ENCODE measurements at places on chromosomes 7 and 10.

DNA sequence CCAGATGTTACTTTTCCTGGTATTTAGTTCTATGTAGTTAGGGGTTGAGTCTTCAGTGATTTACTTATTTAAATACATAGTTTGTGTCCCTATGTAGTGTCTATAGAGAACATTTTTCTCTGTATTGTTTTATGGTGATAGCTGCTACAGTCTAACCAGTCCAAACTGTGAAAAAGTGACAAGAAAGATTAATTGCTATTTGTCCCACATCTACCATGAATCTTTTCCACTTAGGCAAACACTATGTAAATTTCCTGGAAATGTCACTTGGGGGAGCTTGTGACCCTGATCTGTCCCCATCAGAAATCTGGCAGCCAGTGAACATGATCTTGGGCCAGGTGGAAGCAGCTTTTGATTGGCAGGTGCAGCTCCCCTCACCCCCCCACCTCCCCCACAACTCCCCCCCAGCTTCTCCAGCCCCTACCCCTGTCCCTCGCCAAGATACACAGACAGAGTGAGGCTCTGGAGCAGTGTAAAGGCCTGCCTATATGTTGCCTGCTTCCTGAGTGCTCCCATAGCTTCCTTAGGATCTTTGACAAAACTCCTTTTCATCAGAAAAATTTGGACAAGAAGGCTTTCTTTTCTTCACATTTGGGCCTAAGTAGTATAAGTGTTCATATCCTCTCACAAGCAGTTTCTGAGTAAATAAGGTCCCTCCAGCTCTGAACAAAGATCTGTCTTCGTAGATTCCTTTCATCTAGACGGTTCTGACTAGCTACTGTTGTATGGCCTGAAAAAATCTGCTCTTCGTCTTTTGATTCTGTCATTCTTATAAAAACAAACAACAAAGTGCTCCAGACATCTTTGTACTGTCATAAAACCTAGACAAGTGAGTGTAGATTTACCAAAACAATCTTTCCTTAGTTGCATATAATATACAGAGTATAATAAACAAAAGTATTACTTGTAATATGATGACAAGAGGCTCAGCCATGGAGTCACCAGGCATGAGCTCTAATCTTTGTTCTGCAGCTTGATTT is 31.5 kb upstream of the SLC13A1 start:
- DNase-seq, result no peak

DNA sequence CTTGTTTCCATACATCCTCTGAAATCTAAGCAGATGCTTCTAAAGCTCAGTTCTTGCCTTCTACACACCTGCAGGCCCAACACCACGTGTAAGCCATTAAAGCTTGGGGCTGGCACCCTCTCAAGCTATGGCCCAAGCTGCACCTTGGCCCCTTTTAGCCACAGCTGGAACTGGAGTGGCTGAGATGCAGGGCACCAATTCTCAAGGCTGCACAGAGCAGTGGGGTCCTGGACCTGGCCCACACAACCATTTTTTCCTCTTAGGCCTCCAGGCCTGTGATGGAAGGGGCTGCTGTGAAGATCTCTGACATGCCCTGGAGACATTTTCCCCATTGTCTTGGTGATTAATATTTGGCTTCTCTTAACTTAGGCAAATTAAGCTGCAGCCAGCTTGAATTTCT is 38.8 kb upstream of the ZMYND11 start:
- DNase-seq, result no peak

DNA sequence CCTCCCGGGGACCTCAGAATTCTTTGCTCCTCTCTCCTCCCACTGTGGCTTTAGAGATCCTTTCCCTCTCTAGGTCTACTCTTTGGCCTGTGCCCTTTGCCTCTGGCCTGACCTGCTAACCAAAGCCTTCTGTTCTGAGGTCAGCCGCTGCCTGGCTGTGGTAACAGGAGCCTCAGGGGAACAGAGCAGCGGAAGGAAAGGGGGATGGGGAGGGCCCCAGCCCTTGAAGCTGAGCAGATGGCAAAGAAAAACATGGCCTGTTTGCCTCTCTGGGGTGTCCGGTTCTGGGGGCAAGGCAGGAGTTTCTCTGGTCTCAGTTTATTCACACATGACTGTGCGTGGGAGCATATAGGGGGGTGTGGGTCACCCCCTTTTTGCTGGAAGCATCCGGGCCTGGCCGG is 28.2 kb downstream of the COL26A1 start:
- DNase-seq, result peak; percentile 53

DNA sequence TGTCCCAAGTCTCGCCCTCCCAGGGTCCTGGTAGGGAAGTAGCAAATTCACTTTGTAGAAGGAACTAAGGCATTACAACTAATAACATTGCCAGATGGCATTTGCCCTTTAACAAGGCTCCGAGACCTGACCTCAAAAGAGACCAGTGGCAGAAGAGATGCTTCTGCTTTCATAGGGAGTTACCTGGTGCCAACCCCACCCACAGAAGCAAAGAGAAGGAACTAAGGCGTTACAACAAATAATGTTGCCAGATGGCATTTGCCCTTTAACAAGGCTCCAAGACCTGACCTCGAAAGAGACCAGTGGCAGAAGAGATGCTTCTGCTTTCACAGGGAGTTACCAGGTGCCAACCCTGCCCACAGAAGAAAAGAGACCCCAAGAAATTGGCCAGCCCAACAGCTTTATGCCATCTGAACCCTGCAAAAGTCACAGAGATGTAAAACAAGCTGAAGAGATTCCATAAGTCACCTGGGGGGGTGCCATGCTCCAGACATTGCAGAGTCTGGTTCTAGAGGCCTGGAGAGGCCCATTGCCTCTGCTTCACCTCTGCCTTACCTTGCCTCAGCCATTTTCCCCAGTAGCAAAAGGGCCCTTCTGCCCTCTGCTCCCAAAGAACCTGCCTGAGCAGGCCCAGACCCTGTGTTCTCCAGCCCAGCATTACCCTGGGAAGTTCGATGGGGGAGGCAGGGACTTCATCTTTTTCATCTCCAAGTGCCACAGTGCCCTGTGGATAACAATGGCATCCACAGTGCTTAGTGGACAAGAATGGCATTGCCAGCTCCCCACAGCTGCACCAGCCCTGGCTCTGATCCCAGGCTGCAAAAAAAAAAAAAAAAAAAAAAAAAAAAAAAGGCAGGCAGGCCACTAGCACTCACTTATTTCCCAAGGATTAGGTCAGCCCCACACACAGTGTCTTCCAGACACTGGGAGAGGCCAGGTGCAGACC is 179.5 kb upstream of the PLXNA4 start:
- no peak for DNase-seq

- DNase-seq, result no peak
Measured at GRCh38 chr10:119818889-119819270, 53.8 kb downstream of the MCMBP start.

DNA sequence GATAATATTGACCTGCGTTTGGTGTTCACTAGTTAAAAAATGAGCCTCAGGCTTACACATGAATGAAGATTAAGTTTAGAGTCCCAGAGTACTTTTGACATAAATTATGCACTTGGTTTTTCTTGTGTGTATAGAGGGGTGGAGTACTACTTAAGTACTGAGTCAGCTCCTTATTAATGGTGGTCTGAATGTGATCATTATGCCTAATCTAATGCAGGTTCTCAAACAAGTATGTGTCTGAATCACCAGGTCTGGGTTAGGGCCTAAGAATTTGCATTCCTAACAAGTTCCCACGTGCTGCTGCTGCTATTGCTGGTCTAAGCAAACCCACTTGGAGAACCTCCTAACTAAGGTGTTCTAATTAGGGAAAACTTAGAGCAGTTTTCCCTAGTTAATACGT is 30.7 kb upstream of the STOX1 start:
- peak; percentile 25 for DNase-seq

DNA sequence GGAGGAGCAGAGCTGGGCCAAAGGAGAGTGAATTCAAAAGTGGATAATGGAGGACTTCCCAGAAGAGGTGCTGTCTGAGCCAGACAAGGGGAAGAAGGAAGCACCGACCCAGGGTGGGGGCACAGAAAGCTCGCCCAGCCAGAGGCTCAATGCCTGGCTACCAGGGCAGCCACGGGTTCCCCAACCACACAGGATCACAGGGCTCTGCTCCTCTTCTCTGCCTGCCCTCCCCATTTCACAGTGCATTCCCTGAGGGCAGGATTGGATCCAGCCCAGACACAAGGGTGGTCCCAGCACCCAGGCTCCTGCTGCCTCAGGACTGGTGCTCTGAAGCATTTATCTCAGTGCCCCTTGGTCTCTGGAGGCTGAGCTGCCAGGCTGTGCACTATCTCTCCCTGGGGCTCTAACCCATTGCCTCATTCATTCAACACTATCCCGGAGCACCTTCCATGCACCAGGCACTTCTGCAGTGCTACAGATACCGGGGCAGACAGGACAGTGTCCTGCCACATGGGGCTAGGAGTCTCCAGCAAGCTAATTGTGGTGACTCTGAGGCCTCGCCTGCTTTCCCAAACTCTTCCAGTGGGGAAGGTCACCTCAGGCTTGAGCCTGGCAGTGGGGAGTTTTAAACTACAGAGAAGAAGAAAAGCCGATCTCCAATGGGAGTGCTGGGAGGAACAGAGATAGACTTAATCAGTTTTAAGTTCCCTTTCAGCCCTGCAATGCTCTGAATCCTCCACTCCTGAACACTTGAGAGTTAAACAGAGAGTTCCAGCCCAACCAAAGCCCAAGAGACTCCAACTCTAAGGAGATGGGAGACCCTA is 201.8 kb upstream of the ZMIZ1 start:
- DNase-seq, result no peak

DNA sequence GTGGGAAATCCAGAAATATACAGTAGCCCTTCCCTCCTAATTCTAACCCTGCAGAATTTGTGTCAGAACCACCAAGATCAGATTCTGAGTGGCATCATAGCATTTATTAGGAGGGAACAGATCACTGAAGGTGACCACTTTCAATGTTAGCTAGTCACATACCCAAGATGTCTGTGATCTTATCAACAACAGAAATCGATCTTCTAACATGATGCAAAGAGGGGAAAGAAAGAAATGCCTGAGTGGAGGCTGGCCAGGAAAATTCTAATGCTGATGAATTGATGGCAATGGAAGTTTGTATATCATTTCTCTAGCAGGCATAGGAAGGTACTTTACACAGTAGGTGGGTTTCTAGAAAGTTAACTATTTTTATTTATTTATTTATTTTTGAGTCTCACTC is 10.6 kb upstream of the SYPL1 start:
- no peak for DNase-seq

DNA sequence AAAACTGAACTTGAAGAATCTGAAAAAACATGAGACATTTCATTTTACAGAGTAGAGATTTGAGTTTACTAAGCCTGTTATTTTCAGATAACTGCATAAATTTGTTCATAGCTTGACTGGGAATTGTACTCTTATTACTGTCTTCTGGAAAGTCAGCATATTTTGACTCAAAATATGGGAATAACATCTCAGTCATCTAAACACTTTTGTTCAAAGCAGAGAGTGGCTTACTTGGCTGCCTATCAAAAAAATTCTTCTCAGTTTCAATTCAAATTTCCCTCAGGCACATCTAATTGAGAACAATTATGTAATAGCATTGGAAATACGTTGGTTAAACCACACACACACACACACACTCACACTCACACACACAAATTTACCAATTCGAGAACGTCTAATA is 384.6 kb downstream of the ARL4A start:
- no peak for DNase-seq

- no peak for DNase-seq
Measured at GRCh38 chr7:157964016-157964415, 623.6 kb downstream of the PTPRN2 start.

- peak; percentile 77 for DNase-seq
Measured at GRCh38 chr7:139075031-139075652, 34.4 kb downstream of the ZC3HAV1 start.

DNA sequence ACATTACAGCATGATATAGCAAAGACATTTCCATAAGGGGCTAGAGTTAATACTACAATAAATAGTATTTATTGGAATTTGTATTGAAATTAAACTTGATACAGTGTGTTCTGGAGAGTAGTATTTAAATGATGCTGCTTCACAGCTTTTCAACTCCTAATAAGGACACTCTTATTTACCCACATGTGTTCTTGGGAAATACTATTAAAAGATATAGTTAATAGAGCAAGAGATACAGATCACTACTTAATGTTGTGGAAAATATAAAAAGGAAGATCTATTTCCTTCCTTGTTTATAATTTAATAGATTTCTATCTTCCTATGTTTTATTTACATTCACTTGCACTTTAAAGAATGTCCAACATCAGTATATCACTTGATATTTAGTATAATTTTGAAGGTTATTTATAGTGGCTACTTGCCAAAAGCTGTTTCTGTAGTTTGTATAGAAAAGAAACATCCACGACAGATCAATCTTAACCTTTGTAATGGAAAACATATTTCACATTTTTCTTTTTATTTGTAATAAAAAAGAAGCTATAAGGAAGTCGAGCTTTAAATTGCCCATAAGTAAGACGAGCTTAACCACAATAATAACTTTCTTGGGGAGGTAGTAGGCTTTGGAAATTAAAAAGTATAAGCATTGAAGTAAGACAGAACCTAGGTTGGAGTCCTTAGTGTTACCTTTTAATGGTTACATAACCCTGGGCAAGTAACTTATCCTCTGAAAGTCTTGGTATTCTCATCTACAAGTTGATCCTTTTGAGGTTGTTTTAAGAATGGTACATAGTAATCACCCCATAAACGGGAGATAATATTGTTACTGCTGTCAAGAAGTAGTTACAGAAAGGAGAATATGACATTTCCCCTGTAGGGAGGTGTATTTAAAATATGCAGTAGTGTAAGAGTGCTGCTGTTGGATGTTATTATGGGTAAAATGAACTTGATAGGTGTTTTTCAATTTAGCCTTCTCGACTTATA is 32.8 kb downstream of the CPED1 start:
- DNase-seq, result no peak

GRCh38 chr10:6108631-6109443 is 20.0 kb downstream of the RBM17 start:
- peak; percentile 51 for DNase-seq

- no peak for DNase-seq
Measured at GRCh38 chr7:16299853-16300252, 121.5 kb downstream of the CRPPA start.

DNA sequence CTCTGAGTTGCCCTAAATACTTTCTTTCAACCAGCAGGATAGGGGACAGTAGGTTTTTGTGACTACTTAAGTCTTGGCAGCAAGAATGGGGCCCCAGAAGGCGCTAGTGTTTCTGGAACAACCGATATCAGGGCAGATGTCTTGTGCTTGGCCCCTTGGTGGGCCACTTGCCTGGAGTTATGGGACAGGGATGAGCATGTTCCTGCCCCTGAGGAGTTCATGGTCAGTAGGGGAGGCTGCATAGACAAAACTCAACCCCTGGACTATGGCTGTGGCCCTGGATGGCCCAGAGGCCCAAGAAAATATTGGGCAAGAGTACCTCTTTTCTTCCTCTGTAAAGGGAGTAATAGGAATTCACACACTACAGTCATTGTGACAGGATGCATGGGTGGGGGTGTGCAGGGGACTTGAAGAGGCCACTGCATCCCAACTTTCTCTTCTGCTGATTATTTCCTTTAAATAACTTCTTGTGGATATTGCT is 57.7 kb upstream of the IGFBP3 start:
- peak; percentile 35 for DNase-seq

DNA sequence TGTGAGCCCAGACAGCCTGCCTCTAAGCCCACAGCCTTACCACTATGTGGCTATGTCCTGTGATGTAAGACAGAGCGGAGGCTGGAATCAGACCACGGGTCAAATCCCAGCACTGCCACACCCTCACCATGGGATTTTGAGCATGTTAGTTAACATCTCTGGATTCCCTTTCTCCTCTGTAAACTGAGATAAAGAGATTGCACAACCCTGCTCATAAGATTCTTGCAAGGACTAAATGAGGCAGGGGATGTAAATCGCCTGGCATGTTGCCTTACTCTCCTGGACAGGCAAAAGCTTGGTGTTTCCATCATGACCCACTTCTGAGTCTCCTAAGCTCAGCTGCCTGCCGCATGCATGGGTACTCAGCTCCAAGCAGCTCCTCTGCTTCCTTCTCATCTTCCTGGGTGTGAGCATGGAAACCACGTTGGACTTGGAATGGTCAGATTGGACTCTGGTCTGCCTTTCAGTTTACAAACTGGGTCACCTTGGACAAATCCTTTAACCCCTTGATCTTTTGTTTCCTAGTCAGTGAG is 41.3 kb upstream of the MTURN start:
- DNase-seq, result no peak
